ENCODE measurements at places on chromosomes 2 and 18. TPM values are rescaled to one million over a fixed set of nuclear protein-coding genes. Genes with fewer than 3 reads are reported as not detected.

SPP2 gene
- polyA plus RNA-seq = not detected

DNA sequence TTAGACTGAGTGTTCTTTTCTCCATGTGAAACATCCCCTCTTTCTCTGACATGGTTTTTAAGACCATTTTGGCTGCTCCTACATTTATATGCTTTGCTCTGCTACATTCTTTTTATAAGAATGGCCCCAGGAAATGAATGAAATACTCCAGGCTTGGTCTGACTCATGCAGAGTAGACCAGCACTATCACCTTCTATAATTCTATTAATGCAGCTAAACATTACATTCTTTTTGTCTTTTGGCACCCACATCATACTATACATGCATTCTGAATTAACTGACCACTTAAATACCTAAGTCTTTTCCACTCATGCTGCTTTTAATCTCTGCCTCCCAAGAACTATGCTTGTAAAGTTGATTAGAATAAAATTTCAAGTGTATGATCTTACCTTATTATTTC is 94.1 kb downstream of the AAK1 start:
- peak; percentile 44 for DNase-seq

DNA sequence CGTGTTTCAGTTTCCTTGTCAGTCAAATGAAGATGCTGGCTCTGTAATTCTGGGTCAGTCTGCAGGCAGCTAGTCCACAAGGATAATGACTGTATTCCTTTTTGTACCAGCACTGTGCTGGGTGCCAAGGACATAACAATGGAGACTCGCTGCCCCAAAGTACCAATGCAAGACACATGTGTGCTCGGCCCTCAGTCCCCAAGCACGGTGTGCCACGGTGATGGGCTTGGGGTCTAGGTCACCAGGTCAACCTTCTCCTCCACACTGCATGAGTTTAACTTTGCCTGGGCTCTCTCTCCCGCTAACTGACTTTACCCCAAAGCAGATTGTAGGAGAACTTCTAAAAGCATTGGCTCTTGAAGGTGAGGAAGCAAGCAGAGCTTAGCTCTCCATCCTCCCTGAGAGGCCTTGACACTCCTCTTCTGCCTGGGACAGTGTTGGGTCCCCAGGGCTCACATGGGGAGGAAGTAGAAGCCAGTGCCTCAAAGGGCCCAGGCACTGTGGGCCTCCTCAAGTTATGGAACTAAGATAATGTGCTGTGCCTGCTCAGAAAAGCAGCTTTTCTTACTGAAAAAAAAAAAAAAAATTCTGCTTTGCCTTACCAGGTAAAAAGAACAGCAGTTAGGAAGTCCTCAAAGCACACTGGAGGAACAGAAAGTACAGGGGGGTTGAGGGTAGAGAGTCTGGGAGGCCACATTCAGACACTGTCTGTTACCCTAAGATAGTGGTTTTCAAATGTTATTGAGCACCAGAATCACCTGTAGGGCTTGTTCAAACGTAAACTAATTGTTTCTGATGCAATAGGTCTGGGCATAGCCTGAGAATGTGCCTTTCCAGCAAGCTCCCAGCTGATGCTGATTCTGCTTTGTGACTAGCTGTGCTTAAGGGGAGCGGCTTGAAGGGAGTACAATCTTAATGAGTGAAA is 276.4 kb upstream of the CXCR4 start:
- DNase-seq = no peak

DNA sequence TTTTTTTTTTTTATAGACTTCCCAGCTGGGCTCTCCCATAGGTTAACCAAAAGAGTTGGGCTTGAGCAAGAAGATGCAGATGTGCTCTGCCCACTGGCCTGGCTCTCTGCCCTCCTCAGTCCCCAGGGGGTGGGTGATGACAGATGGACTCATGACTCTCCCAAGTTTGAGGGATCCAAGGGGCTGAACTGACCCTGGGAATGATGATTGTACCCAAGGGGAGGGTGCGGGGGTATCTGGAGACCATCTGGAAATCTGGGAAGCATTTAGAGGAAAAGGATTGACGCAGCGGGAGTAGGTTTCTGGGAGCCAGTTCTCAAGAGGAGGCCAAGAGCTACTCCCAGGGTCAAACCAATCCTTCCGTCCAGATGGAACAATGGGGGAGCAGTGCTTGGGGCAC is 330.8 kb downstream of the CYP26B1 start:
- no peak for DNase-seq

- no peak for DNase-seq
Measured at GRCh38 chr18:8812631-8813030, 107.3 kb downstream of the MTCL1 start.

CXCR1 gene
- 1.4 TPM for polyA plus RNA-seq

UGT1A3 gene
- not detected for polyA plus RNA-seq

- no peak for DNase-seq
Measured at GRCh38 chr18:23859466-23860336, 154.9 kb upstream of the TTC39C start.

DNA sequence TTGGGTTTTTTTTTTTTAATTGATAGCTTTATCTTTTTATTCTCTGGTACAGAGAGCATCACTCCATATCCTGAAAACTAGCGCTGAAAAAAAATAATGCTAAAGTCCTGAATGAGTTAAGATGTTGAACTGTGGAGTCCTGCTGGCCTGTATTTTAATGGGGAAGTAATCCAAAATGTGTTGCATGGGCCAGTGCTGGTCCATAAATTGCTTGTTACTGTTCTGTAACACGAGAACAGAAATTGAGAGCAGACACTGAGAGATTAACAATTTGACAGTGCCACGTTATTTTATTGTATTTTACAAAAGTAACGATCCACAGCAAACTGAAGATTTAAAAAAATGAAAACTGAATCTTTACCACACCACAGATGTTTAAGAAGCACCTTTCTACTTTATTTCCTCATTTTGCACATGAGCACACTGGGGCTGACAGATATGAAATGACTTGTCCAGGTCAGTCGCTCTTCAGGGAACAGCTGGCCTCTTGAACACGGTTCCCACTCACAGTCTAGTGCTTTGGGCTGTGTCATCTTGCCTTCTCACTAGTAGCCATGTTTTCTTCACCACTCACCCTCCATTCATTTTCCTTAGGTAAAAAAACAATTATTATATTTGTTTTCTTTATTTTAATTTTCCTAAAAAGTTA is 35.3 kb downstream of the ZCCHC2 start:
- no peak for DNase-seq

DNA sequence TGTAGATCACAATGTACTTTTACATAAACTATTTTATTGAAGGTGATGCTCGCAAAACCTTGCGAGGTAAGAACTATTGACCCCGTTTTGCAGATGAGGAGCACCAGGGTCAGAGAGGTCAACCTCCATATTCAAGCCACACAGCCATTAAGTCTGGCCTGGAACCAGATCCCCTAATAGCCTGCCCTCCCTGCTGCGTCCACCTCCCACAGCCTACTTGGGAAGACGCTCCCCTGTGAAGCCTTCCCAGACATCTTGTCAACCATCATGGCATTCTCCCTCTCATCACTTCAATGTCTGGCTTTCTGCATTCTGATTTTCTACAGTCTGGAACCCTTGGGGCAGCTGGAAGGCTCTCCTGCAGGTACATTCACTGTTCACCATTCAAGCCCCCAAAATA is 101.0 kb downstream of the TTC32 start:
- DNase-seq = no peak

- peak; percentile 68 for DNase-seq
Measured at GRCh38 chr2:64594226-64594989, 59.3 kb downstream of the SERTAD2 start.

ZNF513 gene
- 8.4 TPM for polyA plus RNA-seq

DNA sequence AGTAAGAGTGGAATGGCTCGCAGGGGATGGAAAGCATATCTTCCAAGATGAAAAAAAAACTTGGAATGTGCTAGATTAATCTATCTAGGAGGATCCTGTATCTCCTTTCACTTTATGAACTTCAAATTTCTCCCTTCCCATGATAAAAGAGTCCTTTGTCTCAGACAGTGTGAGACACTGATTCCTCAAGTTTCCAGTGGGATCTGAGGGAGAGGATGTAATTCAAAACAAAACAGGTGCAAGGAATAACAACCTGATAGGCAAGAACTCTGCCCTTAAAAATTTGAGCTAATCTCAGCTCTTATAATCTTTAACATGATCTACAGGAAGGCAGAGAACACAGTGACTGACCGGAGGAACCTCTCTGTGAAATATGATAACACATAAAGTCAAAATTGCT is 162.0 kb upstream of the ZFP36L2 start:
- DNase-seq = no peak

ANKRD53 gene
- polyA plus RNA-seq = 0.18 TPM

DNA sequence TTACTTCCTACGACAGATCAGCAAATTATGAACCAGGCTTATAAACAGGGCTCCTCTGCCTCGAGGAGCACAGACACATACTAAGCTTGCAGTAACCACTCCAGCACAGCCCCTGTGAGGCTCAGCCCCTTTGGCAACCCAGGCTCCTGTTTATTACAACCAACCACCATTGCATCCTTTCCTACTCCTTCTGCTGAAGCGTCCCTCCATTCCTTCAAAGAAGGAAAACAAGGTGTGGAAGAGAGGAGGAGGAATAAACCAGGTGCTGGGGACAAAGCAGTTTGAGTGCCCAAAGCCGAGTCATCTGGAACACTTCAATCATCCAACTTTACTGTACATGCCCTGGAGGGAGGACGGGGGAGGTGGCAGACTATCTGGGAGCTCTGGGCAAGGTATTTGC is 87.2 kb upstream of the MGAT4A start:
- DNase-seq = no peak

- DNase-seq = peak; percentile 24
Measured at GRCh38 chr18:54358495-54359040, 862 bp downstream of the C18orf54 start.
